ENCODE measurements at places on chromosomes 12 and 14.
A peak's percentile ranks its signal among the peaks of the same experiment; 100 is the strongest.

DNA sequence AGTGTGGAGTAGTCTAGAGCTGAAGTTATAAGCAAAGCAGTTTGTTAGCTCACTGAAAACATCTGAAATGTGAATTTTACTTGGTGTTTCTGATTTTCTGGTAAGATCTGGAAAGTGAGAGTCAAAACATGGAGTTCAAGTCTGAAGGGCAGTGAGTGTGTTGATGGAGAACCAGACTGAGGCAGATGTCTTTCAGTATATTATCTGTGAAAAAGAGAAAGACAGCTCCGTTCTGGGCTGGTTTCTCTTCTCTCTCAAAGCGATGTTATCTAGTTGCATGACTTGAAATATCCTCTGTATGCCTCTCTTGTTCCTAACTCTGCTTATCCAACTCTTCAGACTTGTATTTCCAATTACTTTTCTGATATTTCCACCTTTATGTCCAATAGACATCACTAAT is 381.9 kb upstream of the RGS6 start:
- no peak for ATAC-seq

GRCh38 chr12:74598819-74599218 is 61.2 kb downstream of the ATXN7L3B start:
- no peak for ATAC-seq

GRCh38 chr14:55874785-55875184 is 243.4 kb upstream of the PELI2 start:
- 0 out of 3 replicates have a peak, but pooled peaks have one; percentile 31 for ATAC-seq

GRCh38 chr12:46354802-46355199 is 17.8 kb downstream of the SLC38A2 start:
- no peak for ATAC-seq

- no peak for ATAC-seq
Observed at GRCh38 chr14:63496837-63497400, 46.3 kb downstream of the PPP2R5E start.

- no peak for ATAC-seq
Observed at GRCh38 chr12:45402288-45402687, 186.4 kb downstream of the ANO6 start.

DNA sequence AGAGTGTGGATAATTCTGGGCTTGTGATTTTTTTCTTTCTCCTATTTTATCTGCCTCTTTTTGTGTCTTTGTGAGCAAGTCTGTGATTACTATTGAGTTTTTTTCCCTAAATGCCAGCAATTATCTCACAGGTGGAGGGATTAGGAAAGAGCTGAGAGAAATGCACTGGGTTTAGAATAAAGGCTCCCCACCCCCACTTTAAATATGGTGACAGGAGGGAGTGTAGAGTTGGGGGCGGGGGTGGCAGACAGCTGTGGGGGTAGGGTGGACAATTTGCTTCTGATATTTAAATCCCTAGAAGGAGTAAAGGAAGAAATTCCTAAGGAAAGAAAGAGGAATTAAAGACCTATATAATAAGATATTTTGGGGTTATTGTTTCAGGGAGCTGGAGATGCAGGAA is 145.9 kb downstream of the NRXN3 start:
- ATAC-seq = no peak

DNA sequence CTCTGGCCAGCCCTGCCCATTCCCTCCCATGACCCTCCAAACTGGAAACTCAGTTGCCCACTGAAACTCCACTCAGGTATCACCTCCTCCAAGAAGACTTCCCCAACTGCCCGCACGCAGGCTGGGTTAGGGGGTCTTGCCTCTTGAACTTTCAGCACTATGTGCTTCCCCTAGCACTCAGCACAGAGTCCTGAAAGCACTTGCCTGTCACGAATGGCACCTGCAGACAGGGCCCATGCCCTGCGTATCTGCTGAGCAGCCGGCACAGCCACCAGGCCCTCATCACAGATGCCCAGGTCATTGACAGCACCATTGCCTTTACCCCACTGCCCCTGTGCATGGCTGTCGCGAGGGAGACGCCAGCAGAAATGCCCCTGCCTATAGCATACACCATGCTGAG is 11.2 kb downstream of the CCDC88C start:
- ATAC-seq = no peak

DNA sequence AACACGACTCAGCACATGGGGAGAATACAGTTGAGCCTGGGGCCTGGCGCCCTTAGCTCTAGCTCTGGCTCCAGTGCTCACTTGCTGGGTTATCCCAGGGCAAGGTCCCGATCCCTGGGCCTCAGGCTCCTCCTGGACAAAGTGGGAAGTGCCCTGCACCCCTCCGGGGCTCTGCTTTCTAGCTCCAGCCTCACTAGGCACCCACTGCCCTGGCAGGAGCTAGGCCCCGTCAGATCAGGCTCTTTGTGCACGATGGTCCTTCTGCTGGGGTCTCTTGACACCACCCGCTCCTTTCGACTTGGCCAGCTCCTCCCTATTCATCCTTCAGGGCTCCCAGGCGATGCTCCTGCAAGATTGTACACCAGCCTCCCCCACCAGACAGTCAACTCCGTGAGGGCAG is 23.4 kb downstream of the NCKAP5L start:
- no peak for ATAC-seq

GRCh38 chr12:43638806-43639205 is 86.8 kb upstream of the ADAMTS20 start:
- ATAC-seq = no peak
